ENCODE measurements at places on chromosomes 11 and 22. TPM values are rescaled to one million over a fixed set of nuclear protein-coding genes. Genes with fewer than 3 reads are reported as not detected.

DNA sequence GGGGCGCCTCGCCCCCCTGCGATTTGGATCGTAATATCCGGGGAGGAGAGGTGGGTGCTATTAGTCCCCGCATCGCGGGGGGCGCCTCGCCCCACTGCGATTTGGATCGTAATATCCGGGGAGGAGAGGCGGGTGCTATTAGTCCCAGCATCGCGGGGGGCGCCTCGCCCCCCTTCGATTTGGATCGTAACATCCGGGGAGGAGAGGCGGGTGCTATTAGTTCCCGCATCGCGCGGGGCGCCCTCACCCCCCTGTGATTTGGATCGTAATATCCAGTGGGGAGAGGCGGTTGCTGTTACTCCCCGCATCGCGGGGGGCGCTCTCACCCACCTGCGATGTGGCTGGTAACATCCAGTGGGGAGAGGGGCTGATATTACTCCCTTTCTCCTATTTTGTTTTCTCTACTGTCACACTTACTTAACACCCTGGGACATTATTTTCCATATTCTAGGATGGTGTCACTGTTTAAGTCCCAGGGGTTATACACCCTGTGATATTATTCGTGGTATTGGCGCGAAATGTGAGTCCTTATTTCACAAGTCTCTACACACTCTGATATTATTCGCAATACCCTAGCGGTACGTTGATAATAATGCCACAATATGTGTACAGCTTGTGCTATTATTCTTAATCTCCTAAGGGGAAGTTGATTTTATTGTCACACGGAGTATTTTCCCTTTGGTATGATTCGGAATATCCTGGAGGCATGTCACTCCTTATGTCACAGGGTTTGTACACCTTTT, 57.8 kb upstream of the ALDH3B2 start:
- DNase-seq = no peak
- no peaks in the 10 kb centered on the region for H3K27me3 ChIP-seq
- peaks cover 6% of the 10 kb centered on the region for H3K4me1 ChIP-seq
- H3K4me3 ChIP-seq = peak overlapping the region; percentile 7

DNA sequence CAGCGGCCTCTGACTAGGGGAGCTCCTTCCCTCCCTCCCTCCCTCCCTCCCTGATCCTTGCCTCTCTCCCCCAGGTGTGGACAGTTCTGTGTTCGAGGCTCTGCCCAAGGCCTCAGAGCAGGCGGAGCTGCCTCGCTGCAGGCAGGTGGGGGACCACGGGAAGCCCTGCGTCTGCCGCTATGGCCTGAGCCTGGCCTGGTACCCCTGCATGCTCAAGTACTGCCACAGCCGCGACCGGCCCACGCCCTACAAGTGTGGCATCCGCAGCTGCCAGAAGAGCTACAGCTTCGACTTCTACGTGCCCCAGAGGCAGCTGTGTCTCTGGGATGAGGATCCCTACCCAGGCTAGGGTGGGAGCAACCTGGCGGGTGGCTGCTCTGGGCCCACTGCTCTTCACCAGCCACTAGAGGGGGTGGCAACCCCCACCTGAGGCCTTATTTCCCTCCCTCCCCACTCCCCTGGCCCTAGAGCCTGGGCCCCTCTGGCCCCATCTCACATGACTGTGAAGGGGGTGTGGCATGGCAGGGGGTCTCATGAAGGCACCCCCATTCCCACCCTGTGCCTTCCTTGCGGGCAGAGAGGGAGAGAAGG, 11.1 kb upstream of the POU2F3 start:
- H3K4me3 ChIP-seq = no peak overlapping the region
- no peak for DNase-seq
- peaks cover 23% of the 10 kb centered on the region for H3K4me1 ChIP-seq
- H3K27ac ChIP-seq = no peak overlapping the region
- peaks cover 23% of the 10 kb centered on the region for H3K27me3 ChIP-seq

GRCh38 chr22:44199164-44199563, 18.4 kb downstream of the PARVG start:
- no peak overlapping the region for H3K4me3 ChIP-seq
- H3K27ac ChIP-seq = no peak overlapping the region
- H3K36me3 ChIP-seq = no peaks in the 10 kb centered on the region
- no peaks in the 10 kb centered on the region for H3K4me1 ChIP-seq

- peak overlapping the region; percentile 76 for H3K4me3 ChIP-seq
- no peaks in the 10 kb centered on the region for H3K27me3 ChIP-seq
- no peaks in the 10 kb centered on the region for H3K36me3 ChIP-seq
- H3K4me1 ChIP-seq = peaks cover 26% of the 10 kb centered on the region
- no peak for DNase-seq
- peak overlapping the region; percentile 87 for H3K27ac ChIP-seq
These were observed 344 bp downstream of the IFT27 start for GRCh38 chr22:36775586-36775963.

DNA sequence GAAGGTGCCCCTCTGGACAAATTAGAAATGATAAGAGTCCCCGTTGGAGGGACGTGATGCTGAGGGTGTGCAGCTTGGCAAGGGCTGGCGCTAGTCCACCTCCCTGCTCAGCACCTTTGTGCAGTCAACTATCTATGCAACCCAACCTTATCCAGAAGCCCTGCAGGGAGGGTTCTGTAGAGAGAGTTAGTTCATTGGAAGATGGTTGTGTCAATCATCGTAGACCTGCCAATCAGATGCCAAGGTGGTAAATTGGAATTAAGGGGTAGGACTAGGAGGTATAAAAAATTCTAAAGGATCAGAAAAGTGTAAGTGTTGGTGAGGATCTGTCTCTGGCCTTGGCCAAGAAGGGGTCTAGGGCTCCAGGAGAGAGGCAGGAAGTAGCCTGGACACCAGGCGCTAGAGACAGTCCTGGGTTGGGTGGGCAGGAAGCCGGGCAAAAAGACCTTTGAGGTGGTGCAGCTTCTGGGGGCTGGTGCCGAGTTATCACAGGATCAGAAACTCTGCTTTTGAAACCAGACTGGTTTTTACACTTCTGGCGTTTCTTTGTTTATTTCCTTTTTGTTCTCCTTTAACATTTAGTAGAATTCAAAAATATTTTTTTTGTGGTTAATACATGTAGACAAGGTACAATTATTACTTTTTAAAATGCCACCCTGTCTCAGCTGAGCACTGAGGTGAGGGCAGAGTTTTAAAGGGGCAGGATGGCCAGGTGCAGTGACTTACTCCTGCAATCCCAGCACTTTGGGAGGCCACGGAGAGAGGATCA, 1.6 kb downstream of the C1QTNF6 start:
- no peak overlapping the region for H3K4me3 ChIP-seq
- H3K27ac ChIP-seq = peak overlapping the region; percentile 78

DNA sequence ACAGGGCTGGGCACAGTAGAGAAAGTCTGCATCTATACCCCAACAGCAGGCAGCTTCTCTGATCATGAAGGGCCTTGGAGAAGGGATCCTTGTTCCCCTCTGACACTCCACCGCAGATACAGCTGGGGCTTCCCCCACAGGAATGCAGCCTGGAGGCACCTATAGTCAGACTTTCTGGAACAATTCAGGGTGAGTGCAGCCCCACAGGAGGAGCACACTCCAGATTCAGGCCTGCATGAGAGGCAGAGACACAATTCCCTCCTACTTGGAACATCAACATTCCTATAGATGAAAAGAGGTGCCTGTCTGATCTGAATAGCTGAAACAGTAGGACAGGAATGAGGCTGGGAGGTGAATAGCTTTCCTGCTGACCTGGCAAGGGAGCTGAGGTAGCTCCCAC, 1298.0 kb upstream of the CNTN5 start:
- no peaks in the 10 kb centered on the region for H3K4me1 ChIP-seq
- no peaks in the 10 kb centered on the region for H3K36me3 ChIP-seq
- DNase-seq = no peak
- no peaks in the 10 kb centered on the region for H3K27me3 ChIP-seq
- no peak overlapping the region for H3K27ac ChIP-seq
- H3K4me3 ChIP-seq = no peak overlapping the region

DNA sequence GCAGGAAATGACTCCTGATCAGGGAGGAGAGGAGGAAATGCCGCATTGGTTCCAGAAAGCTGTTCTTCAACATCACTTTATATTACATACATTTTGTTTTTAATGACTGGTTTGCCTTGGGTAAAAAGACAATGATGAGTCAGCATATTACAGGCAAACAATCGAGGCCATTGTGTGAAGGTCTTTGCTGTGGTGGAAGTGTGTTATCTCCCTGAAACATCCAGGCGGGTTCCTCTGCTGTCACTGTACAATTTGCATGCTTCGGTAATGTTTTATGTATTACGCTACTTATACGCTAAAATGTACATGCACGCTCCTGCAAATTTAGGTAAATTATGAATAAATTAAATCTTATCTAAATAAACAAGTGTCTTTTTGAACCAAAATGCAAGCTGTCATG, 161.1 kb downstream of the KIRREL3 start:
- no peak for DNase-seq
- H3K36me3 ChIP-seq = no peaks in the 10 kb centered on the region
- H3K4me1 ChIP-seq = no peaks in the 10 kb centered on the region
- peaks cover 21% of the 10 kb centered on the region for H3K27me3 ChIP-seq
- H3K27ac ChIP-seq = no peak overlapping the region

DNA sequence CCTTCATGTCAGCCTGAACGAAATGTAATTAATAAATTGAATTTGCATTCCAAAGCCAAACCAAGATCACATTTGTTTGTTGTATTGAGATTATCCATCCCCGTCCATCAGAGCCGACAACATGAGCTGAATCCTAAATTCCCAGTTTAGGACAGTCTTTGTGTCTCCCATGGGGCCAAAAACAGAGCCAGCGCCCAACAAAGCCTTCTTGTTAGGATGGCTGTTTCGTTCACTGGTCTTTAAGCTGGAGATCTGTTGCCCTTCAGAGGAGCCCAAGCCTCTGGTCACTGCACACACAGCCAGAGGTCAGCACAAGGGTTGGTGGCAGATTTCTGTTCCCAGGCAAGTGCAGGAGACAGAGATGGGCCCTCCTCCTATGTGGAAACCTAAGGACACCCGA, 25.8 kb downstream of the DSCAML1 start:
- peaks cover 5% of the 10 kb centered on the region for H3K27me3 ChIP-seq
- no peak overlapping the region for H3K4me3 ChIP-seq
- H3K27ac ChIP-seq = no peak overlapping the region
- no peaks in the 10 kb centered on the region for H3K4me1 ChIP-seq
- DNase-seq = no peak
- no peaks in the 10 kb centered on the region for H3K36me3 ChIP-seq

Gene CCDC15
- 0.71 TPM for total RNA-seq

Gene MPST
- total RNA-seq = 124 TPM

Data from esophagus muscularis mucosa (tissue), 4 donors.